ENCODE measurements at places on chromosomes 11 and 22.
A peak's percentile ranks its signal among the peaks of the same experiment; 100 is the strongest.

DNA sequence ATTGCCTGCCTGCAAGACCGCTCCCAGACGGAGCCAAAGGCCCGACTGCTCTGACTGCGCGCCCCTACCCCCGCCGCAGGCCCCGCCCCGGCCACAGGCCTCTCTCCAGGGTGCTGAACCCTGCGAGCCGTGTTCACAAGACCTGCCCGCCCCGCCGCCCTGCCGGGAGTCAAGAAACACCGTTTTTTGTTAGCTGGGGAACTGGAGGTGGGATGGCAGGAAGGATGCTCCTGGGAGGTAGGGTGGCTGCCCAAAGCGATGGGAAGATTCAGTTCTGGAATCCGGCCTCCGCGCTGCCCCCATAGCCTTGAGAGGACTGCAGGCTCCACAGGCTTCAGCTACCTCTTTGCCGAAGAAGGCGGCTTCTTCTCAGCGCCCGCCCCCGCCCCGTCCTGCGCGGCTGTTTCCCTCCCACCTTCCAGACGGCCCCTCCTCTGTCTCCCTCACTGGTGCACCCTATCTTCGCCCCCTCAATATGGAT lies 2.7 kb upstream of the PDE2A start:
- DNase-seq = peak; percentile 23

- no peak for DNase-seq
Observed at GRCh38 chr11:27388001-27388400, 25.0 kb upstream of the CCDC34 start.

GRCh38 chr11:23866641-23867040 lies 630.2 kb upstream of the LUZP2 start:
- DNase-seq = no peak

DNA sequence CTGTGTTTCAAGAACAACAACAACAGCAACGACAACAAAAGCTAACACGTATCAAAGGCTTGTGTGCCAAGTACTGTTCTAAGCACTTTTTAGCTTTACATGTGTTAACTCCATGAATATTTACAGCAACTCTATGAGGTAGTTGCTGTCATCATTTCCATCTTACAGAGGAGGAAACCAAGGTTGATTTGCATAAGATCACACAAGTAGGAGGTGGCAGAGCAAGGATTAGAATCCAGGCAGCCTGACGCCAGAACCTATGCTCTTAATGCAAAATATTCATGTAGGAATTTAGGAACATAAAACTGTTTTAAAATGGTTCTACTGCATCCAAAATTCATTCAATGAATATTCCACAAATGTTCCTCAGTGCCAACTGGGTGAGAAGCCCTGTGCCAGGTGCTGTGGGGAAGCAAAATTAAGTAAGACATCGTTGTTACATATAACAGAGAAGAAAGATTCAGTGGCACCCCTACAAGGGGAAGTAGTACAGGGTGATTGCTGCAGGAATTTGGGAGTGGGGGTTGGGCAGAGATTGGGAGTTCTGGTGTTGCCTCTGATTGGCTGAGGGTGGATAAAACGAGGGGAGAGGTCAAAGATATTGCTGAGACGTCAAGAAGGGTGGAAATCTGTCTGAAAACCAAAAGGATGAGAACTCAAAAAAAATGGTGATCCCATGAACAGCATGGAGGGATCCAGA lies 86.1 kb upstream of the ARHGAP20 start:
- DNase-seq = no peak

DNA sequence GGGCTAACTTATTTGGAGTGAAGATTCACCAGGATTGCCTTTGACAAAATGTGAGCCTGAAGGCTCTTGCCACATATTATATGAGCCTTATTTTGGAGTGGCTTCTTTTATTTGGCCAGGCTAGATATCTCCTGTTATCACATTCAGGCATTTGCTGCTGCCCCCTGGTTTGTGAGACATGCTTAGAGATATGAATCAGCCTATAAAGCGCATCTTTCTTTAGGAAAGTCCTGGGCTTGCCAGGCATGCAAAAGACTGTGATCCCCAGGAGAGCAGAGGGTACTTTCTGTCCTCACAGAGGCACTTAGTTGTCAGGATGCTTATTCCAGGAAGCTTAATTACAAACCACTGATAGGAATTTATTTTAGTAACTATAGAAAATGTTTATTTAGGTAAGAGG lies 333.3 kb downstream of the FAT3 start:
- no peak for DNase-seq

DNA sequence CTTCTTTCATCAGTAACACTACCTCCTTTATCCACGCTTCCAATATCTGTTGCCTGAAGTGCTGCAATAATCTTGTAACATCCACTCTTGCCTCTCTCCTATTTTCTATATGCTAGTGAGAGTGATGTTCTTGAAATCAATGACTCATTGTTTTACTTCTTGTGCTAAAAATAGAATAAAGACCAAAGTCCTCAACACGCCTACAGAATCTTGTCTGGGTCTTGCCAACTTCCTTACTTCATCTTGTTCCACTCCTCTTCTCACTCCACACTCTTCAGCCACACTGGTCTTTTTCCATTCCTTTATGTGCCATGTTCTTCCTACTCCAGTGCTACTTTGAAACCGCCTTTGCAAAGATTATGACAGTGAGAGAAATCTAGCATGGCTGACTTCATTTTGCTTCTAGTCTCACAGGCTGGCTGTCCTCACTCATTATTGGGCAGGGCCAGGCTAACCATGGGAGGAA lies 136.4 kb downstream of the CCDC81 start:
- DNase-seq = no peak

DNA sequence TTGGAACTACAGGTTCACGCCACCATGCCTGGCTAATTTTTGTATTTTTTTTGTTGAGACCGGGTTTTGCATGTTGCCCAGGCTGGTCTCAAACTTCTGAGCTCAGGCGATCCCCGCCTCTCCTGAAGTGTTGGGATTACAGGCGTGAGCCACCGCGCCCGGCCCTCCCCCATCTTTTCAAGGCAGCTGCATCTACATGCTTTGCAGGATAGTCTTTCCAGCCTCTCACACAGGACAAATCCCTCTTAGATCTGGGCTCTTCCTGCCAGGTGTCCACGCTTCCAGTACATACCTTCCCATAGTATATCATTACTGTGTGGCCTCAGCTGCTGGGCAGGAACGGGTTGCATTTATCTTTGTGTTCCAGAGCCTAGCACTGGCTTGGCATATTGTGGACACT lies 49.7 kb downstream of the C11orf96 start:
- DNase-seq = no peak

Measured in stimulated activated CD8-positive, alpha-beta memory T cell treated with anti-CD3 and anti-CD28 coated beads, Interleukin-12 subunit alpha, Interleukin-12 subunit beta, amount 100 ng/mL, for 4 hours (primary cell).